ENCODE measurements at places on chromosomes 6 and 20.

DNA sequence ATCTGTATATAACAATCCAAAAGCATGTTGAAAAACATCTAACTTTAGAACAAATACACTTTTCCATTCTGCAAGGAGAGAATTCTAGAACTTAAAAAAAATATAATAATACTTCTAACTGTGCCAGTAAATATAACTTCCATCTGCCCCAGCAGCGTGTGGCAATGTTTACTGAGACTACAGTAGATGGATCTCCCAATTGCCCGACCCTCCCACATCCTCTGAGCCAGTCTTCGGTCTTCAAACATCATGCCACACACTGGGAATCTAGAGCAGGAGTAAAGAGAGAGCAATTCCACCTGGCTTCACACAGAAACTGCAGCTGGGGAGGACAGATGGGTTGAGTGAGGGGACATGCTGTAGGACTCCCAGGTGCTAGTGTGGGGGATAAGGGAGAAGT lies 121.3 kb upstream of the NHSL1 start:
- DNase-seq = no peak

GRCh38 chr6:128605961-128606360 lies 85.6 kb upstream of the PTPRK start:
- no peak for DNase-seq

GRCh38 chr6:104954190-104954797 lies 2.6 kb upstream of the LIN28B start:
- no peak for DNase-seq

DNA sequence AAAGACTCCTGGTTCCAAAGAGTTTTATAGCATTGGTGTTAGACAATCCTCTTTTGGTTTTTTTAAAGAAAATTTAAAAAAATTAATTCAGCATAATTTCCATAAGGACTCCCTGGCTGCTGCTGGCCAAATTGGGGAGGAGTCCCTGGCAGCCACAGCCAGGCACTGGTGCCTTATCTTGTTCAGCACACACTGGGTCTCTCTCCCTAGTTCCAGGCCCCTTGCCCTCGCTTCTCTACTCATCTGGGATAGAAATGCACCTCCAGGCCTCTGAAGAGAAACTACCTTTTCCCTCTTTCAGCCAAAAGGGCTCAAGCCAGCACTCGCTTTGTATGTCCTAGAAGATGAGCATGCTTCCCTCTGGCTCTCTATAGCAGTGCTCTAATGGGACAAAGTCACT lies 13.4 kb upstream of the MAPK13 start:
- no peak for DNase-seq

- no peak for DNase-seq
Measured at GRCh38 chr20:14919501-14920081, 582.2 kb upstream of the FLRT3 start.

DNA sequence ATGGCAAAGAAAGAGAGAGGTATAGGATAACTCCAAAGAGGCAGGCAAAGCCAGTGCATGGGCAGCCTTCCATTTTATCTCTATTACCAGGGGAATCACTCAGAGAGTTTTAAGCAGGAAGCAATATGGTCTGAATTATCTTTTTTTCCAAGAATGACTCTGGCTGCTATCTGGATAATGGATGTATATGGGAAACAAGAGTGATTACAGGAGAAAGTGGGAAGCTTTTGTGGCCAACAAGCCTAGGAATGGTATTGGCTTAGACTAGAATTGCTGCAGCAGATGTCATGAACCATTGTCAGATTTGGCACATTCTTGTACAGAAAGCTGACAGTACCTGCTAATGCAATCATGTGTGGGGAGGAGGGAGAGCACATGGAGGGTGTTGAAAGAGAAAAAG lies 73.0 kb upstream of the BTBD3 start:
- DNase-seq = no peak

DNA sequence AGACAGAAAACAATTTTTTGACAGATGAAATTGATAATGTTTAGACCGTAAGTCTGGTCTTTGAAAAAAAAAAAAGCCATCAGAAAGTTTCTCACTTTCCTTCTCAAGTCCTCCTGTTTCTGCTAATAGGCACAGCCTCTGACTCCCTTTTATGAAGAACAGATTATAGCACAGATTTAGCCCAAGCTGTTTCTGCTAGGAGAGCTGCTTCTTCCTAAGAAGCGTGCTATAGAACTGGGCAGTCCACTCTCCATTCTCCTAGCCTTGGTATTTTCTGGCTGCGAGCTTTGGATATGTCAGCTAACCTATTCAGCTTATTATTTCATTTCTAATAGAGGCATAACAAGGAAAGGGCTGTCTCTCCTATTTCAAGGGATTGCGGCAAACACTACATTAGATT lies 112.5 kb downstream of the SGK1 start:
- no peak for DNase-seq

DNA sequence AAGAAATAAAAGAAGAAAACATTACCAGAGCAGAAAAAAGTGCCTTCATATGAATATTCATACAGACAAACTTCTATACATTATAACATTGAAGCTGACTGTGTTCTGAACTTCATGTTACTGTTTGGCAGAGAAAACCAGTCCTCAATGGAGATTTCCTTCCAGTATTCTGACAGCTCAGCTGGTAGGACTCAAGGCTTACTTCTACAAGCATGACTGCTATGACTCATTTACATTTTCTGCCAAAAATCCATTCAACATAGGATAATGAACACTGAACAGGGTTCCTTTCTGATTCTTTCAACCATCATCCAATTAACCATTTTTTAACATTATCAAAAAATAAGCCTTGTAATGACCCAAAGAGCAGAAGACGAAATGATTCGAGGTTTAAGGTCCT lies 25.4 kb downstream of the COL9A1 start:
- no peak for DNase-seq

GRCh38 chr20:5548902-5549599 lies 201.2 kb upstream of the SHLD1 start:
- DNase-seq = no peak

DNA sequence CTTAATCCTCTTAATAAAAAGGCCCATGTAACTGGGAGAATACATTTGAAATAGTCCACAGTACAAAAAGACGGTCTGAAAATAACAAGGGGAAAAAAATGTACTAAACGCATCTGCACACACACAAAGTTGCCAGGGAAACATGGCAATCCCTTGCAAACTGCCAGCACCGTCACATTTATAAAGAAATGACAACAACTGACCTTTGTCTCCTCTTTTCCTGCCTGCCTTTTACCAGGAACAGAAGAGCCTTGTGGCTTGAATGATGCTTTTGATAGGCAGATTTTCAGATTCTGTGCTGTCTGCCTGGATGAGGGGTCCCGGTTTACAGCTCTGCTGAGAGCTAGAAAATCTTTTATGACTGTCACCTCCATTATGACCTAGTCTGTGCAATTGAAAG lies 308.6 kb upstream of the ZFP64 start:
- DNase-seq = no peak

GRCh38 chr6:36072681-36073080 lies 45.1 kb downstream of the MAPK14 start:
- DNase-seq = no peak

GRCh38 chr6:7794509-7794908 lies 68.6 kb downstream of the BMP6 start:
- DNase-seq = no peak

DNA sequence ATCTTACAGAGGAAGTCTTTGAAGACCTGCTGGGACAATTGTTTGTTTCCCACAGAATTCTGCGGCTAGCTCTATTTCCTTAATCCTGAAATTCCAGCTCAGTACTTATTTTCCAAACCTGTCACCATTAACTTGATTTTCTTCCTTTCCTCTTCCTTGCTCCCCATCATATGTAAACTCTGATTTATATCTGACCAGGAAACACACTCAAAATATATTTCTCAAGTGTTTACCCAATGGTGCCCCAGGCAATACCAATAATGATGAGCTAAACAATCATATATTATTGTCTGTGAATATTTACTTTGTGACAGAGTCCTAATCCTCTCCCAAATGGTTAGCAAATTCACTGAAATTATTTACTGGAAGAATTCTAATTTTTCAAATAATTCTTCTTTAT lies 597.3 kb downstream of the PKHD1 start:
- DNase-seq = no peak

DNA sequence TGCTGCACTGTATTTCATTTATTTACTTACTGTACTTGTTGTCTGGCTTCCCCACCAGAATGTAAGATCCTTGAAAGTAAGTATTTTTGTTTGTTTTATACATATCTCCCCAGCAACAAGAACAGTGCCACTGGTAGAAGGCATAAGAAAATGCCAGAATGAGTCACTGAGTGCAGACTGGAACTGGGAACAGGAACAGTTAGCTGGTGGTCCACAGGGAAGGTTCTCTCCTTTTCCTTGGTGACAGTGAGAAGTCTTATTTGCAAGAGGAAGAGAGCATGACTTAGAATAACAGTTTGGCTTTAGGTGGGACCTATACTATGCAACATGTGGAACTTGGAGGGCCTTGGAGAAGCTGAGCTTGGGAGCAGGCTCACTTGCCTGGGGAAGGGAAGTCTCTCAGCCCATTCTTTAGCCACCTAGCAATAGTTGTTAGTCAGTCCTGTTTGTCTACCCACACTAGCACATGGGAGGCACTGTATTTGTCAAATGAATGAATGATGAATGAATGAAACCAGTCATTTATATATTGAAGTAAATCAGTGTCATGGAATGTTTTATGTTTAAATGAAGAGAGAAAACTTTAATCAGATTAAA lies 203.5 kb downstream of the KCNQ5 start:
- DNase-seq = no peak

DNA sequence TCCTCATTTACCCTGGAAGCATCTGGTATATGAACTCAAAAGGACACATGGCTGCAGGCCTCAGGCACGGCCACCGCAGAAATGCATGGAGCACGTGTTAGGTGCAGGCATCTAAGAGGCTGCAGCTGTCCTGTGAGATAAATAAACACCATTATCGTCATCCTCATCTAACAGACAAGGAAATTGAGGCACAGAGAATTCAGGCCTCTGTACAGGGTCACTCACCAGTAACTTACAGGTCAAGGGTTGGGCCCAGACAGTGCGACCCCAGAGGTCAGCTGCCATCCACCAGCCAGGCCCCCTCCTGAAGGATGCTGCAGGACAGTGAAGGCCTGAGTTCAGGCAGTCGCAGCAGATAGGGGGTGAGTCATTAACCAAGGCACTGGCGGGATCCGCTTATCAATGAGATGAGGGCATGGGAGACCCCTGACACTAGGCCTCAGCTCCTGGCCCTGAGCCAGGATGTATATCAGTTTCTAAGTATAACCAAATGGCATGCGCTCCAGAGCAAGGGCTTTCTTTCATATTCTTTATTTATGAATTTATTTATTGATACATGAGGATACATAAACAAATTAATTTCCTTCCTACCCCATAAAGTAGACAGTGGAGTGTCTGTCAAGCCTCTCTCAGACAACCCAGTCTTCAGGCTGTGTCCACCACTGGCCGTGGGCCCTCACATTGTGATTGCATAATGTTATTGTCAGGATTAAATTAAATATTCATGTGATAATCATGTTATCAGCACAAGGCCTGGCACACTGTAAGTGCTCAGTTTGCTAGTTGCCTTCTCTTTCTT lies 316.9 kb downstream of the QKI start:
- no peak for DNase-seq

GRCh38 chr6:25404091-25404490 lies 124.9 kb downstream of the CARMIL1 start:
- DNase-seq = no peak

DNA sequence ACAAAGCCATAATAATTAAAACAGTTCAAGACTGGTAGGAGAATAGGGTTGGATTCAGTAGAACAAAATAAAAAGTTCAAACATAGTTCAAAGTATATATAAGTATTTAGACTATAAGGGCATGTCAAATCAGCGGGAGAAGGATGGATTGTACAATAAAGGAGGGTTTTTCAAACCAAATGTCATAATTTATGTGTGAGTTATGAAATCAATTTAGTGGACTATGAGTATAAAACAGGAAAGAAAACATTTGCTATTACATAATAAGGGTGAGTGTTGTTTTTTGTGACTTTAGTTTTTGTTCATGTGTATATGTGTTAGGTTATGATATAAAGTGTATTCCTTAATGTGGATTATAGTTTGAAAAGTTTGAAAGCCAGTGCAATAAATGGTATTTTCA lies 10.6 kb downstream of the ORC3 start:
- DNase-seq = no peak

DNA sequence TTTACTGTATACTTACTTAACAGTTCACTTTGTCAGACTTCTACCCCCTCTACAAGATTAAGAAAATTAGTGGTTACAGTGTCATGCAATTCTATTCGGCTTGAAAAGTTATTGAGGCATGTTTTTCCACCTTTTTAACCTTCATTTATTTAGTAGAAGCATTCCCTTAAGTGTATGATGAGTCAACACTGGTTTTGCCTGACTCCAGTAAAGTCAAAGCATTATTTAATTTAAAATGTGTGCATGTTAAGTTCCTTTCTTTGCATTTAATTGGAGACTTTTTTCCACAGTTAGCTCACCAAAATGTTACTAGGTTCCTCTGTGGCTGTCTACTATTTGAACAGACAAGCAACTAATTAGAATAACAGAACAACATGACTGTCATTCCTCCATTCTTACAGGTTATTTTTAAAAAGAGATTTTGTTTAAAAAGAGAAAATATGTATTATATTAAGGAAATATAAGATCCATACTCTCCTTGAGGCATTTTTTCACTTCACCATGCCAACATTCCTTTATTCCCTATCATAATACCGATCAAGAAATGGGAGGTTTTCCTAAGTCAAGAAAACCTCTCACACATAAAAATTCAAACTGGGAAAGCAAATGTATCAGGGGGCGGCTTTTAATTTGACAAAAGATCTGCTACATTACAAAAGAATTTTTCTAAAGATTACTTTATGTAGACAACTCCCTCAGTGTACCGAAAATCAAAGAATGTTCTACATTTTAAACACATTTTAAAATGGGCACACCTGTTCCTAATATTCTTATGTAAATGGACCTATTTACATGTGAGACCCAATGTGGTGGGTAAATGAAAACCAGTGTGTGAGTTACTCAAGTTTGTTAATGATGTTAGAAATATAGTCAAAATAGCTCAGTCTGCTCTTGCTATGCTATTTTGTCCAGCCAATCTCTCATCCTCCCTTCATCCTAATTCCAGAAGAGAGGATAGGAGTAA lies 361.2 kb downstream of the UTRN start:
- DNase-seq = no peak

GRCh38 chr20:60477958-60478357 lies 519.7 kb downstream of the CDH26 start:
- DNase-seq = no peak

All from stimulated activated CD4-positive, alpha-beta T cell treated with anti-CD3 and anti-CD28 coated beads, Interleukin-1b, Interleukin-23, amount 100 ng/mL, for 48 hours (primary cell).